Endothelial cell (in vitro differentiated cells): ENCODE measurements at places on chromosomes 12 and 14.

DNA sequence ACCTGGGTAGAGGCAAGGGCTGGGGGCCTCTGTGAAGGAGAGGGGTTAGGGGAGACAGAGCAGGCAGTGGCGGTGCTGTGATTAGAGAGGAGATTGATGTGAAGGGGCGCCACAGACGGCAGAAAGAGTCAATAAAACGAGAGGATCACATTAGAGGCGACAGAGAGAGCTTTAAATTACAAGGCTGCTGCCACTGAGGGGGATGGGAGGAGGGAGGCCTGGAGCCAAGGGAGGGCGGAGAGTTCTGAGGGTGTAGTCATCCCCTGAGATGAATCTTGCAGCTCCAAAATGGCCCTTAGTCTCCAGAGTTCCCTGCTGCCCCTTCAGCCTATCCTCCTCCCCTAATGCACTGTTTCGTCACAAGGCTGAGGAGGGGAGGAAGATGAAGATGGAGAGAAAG, 12.8 kb downstream of the ZFHX2 start:
- no peak for DNase-seq

DNA sequence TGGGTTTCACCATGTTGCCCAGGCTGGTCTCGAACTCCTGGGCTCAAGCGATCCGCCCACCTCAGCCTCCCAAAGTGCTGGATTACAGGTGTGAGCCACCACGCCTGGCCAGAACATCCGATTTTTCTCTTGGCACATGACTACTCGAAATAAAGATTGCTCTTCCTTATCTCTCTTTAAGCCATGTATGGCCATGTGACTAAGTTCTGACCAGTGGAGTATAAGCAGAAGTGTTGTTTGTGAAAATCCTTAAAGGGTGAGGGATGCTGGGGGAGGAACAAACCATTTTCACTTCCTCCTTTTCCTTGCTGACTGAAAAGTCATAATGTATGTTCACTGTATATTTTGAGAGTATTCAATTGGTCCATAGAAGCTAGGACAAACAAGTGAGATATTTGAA, 50.7 kb upstream of the ATF7IP start:
- no peak for DNase-seq

GRCh38 chr14:30698463-30698862, 76.3 kb downstream of the SCFD1 start:
- no peak for DNase-seq

DNA sequence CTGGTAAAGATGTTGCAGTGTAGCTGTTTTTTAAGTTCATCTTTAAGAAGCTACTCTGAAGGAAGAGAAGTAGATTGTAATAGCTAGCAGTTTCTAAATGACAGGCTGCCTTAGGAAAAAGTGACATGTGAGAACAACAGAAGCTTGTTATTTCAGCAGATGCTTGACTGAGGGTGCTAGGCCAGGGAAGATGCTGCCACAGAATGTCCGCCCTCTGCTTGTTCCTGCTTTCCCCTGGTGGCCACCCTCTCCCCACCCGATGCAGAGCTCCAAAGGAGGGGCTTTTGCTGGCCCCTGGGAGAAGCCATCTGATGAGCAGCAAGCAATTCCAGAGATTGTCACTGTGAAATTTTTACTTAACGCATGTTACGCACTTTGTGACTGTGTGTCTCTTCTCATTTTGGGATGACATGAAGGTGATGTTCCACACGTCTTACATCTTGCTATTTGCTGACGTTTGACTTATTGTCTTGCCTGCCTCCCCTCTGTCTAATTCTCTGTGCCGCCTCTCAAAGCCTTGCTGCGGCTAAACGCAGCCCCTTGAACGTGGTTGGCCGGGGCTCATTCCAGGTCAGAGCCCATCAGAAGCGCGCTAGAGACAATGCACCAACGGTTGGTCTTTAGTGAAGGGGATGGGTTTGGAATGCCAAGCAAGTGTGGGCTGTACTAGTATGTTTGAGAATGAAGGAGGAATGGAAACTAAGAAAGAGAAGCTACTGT, 44.8 kb downstream of the WDR20 start:
- no peak for DNase-seq

GRCh38 chr12:56155256-56155845, 2.8 kb upstream of the MYL6 start:
- DNase-seq, result no peak
